ENCODE measurements at places on chromosomes 1 and 21.

DNA sequence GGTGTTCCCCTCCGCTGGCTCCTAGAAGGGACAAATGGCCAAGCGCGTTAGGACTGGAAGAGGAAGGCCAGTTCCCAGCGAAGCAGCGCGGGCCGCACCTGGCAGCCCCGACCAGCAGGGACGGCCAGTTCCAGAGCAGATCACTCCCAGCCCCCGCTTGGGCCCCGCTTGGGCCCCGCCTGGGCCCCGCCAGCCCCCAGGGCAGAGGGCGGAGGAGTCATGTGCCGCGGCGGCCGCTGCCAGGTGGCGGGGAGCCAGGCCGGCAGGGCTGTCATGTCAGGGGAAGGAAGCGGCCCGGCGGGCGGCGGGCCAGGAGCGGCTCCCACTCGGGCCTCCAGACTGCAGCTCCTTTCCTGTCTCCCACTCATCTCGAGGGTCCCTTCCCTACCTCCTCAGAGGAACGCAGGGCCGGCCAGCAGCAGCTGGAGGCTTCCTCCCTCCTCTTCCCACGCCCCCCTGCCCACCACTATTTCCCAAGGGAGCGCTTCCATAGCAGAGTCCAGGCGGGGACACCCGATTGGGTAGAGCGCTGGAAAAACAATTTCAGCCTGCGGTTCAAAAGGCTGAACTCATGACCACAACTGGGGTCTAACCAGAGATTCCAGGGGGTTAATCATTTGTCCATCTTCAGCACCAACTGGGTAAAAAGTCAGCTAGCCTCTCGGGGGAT lies 16.5 kb downstream of the ZNF697 start:
- DNase-seq: no peak

DNA sequence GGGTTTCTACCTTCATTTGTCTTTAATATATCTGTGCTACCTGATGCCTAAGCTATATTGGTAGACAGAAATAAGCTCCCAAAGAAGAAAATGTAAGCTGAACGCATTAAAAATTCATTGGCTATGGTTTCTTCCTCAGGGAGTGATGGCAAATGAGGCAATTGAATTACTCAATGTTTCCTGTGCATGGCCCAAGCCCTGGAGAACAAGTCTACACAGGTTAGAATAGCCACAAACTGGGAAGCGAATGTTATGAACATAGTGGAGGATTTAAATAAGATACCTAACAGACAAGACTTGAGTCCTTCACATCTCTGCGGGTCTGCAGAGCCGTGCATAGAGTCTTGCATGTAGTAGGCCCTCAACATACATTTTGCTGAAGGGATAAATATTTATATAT lies 350.3 kb downstream of the RWDD3 start:
- peak; percentile 24 for DNase-seq

DNA sequence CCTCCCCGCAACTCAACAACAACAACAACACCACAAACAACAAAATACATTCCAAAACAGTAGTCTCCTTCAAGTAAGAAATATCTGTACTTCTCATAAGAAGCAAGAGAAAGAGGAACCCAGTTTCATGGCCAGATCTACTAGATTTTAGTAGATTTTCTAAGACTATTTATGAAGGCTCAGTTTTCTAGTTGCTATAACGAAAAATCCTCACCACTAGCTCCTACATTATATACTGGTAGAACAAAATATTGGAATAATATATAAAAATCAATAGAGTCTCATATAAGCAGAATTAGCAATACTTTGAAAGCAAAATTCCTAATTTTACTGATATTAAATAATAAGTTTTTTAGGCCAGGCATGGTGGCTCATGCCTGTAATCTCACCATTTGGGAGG lies 86.9 kb downstream of the LYST start:
- DNase-seq: no peak

GRCh38 chr1:30024411-30025195 lies 698.8 kb downstream of the MATN1 start:
- DNase-seq: no peak

- no peak for DNase-seq
Measured at GRCh38 chr1:64004451-64005025, 198.9 kb upstream of the UBE2U start.

GRCh38 chr1:45686015-45686287 lies 382 bp downstream of the GPBP1L1 start:
- DNase-seq: peak; percentile 55

- DNase-seq: no peak
Measured at GRCh38 chr1:107691540-107691939, 273.4 kb downstream of the VAV3 start.

DNA sequence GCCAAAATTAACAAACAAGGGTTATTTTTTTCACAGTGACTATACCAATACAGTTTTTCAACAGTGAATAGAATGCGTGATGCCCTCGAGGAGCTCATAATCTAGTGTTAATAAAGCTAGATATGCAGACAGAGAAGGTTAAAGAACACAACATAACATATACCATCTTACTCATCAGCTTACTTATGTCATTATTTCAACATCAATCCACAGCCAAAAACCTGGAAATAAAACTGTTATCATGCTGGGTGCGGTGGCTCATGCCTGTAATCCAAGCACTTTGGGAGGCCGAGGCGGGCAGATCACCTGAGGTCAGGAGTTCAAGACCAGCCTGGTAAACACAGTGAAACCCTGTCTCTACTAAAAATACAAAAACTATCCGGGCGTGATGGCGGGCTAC lies 6.1 kb downstream of the STX6 start:
- DNase-seq: no peak

DNA sequence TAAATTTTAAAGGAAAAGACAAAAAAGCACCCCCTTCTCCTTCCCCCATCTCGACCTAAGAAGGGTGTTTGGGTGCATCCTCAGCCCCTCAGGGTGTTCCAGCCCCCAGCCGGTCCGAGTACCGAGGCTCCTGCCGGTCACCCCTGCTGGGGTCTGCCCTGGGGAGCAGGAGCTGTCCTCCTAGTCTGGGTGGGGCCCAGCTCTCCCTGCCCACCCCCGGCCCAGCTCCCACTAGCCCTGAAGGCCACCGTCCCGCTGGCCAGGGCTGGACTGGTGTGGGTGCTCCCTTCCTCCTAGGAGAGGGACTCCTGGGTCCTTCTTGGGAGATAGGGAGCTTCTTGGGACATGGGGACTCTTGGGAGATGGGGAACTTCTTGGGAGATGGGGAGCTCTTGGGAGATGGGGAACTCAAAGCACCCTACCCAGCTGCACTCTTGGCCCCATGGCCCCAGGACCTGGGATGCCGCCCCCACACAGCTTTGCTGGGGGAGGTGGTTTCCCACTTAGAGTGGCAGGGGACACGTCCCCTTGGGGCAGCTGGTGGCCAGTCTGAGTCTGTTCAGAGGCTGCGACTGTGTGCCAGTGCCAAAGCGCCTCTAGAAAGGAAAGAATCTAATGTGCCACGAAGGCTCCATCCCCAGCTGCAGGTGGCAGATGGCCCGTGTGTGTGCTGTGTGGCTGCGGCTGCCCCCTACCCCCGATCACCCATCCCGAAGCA lies 44.5 kb downstream of the MORN1 start:
- DNase-seq: no peak

DNA sequence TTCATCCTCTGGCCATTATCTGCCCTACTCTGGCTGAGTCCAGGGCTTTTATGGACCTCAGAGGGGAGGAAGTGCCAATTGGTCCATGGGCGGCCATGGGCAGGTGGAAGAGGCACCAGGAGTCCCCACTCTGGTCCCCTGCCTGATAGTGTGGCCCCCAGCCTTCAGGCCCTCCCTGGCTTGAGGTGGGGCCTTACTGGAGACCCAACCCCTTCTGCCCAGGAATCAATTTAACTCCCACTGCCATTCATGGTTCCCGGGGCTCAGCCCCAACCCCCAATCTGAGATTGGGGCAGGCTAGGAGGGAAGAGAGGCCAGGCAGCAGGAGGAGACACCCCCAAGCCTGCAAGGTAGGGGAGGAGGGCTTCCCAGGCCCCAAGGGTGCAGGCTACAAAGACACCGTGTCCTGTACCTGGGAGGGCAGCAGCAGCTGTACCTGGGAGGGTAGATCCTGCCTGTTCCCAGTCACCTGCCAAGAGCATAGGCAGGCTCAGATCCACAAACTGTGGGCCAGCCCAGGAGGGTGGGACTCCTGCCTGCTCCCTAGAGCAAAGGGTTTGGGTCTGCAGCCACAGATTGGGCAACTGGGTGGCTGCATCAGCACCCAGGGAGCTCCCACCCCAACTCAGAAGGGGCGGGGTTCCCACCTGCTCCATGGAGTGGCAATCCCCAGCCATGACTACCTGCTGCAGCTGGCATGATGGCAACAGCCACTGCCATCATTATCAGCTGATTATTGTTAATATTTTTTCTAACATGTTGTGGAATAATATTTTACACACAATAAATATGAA lies 1044.1 kb upstream of the B3GALT2 start:
- DNase-seq: no peak

- DNase-seq: no peak
Measured at GRCh38 chr1:162678439-162678838, 46.2 kb downstream of the DDR2 start.

- DNase-seq: no peak
Measured at GRCh38 chr1:169610858-169611257, 19.1 kb downstream of the SELP start.

GRCh38 chr1:230262867-230263567 lies 163.1 kb downstream of the PGBD5 start:
- DNase-seq: no peak

DNA sequence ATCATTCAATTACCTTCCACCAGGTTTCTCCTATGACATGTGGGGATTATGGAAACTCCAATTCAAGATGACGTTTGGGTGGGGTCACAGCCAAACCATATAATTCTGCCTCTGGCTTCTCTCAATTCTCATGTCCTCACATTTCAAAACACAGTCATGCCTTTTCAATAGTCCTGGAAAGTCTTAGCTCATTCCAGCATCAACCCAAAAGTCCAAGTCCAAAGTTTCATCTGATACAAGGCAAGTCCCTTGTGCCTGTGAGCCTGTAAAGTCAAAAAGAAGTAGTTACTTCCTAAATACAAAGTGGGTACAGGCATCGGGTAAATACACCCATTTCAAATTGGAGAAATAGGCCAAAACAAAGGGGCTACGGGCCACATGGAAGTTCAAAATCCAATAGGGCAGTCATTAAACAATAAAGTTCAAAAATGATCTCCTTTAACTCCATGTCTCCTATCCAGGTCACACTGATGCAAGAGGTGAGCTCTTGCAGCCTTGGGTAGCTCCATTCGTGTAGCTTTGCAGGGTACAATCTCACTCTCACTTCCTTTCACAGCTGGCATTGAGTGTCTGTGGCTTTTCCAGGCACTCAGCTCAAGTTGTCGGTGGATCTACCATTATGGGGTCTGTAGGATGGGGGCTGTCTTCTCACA lies 112.9 kb downstream of the FCRL5 start:
- DNase-seq: no peak

GRCh38 chr1:33723251-33723650 lies 140.6 kb upstream of the HMGB4 start:
- DNase-seq: no peak

GRCh38 chr1:12460911-12461621 lies 156.9 kb downstream of the DHRS3 start:
- peak; percentile 14 for DNase-seq

DNA sequence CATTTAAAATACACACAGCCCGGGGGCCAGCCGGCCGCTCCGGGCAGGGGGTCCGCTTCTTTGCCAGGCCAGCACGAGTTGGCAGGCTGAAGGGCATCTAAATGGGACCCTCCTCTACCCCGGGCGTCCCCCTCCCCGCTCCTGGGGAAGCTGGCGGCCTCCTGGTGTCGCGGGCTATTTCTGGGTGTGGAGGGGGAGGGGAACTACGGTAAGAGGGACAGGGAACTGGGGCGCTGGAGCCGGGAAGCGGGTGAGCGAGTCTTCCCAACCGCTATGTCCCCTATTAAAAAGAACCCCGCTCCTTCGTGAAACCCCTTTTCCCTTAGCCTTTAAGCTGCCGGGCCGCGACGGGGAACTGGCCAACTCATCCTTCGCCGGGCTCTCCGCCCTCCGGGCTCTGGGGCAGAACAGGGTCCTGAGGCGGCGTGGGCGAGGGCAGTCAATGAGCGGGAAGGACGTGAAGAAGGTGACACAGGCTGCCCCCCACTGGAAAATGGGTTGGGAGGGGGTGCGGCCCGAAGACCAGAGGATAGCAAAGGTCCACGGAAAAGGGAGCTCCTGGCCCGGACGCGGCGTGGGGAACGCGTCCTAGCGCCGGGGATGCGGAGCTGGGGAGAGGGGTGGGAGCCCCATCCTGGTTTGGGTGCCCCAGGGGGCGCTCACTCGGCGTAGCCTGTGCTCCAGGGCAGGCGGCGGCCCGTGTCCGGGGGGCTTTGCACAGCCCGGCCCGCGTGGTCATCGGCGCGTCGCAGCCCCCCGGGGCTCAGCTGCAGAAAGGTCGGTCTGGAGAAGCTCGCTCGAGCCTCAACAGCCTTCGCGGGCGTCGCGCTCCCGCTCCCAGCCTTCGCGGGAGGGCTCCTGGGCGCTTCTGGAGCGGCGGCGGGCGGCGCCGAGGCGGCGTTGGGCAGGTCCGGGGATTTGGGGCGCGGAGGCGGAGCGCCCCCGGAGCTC lies 544 bp downstream of the PPM1J start:
- DNase-seq: no peak

DNA sequence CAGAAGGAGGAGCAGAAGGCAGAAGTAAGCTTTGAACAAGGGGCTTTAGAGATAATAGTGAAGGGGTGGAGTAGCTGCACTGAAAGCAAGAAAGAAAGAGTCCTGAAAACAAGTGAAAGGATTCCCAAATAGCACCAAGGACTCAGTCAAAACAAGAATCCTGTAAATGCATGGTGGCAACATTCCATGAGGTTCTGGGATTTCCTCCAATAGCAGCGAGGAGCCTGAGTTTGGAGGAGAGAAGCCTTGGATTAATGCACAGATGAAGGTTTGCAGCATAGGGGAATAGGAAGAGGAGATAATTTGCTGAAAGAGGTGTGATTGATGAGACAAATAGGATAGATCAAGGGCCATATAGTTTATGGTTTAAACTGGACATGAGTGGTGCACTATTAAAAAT lies 10.9 kb downstream of the KRTAP22-2 start:
- no peak for DNase-seq

- no peak for DNase-seq
Measured at GRCh38 chr21:35578831-35579471, 481.4 kb downstream of the SETD4 start.

DNA sequence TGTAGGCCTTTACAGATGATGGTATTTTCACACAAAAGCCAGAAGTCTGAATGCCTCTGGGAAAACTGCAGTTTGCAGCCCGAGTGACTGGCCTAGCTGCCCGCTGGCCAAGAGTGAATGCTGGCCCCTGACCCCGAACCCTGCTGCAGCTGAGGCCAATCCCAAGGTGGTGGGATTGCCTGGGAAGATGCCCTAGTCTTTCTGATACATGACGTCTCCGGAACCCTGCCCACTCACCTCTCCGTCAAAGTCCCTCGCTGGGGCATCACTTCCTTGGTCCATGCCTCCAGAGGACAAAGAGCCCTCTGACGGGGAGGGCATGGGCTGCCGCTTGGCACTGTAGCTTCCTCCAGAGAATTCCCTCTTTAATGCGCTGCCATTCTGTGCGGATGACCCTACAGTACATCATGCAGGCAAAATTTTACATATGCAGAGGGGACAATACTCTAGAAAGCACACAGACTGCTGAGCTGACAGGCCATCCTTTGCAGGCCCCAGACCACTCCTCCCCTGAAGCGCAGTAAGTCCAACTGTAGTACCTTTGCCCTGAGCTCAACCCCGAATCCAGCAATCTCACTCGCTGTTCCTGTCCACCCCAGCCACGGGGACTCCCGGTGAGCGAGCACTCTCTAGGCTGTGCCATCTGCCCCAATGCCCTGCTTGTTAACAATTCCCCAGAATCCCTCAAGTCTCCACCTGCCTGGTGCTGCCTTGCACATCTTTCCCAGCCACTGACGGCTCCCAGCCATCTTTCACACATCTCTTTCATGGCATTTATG lies 54.7 kb downstream of the COQ8A start:
- no peak for DNase-seq

- DNase-seq: no peak
Measured at GRCh38 chr1:198165927-198166647, 9.3 kb downstream of the NEK7 start.

GRCh38 chr1:211697356-211697755 lies 21.9 kb upstream of the NEK2 start:
- DNase-seq: no peak

Measured in NCI-H510A treated with DMSO at 0.1 percent for 48 hours (cell line).